ENCODE measurements at places on chromosomes 7 and 10. TPM values are rescaled to one million over a fixed set of nuclear protein-coding genes. Genes with fewer than 3 reads are reported as not detected.

DNA sequence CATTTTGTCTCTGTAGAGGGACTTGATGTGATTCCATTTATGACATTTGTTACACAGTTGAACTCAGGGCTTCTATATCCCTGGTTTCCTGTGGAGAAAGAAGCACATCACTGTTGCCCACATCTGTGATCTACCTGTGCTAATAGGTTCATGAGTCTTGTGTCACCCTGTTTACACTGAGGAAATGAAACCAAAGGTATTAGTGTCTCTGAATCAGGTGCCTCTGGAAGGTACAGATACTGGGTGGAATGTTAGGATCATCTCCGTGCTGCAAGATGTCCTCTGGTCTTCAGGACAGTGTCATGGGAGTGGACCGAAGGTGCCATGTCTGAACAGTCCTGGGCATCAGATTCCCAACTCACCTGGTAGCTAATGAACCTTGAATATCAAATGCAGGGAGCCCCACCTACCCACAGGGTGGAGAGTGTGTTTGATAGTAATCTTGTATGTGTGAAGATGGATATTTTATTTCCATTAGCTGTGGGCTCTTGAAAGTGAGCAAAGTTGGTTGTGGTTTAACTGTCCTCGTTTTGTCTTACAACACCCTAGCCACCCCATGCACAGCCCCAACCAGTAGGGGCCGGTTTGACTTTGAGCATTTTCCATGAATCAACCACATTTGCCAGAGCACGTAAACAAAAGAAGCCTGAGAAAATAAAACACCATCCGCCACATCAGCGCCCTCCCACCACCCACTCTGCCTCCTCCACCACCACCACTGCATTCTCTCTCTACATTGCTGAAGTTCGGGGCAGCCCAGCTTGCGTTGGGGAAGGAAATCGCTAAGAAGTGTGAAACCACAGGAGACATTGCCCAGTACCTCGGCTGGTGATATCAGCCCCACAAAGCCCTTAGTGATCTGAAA is 40.7 kb downstream of the TARP start:
- peaks cover 33% of the 10 kb centered on the region for H3K36me3 ChIP-seq
- H3K27ac ChIP-seq, result peak overlapping the region; percentile 92
- H3K27me3 ChIP-seq, result no peaks in the 10 kb centered on the region
- H3K4me1 ChIP-seq, result peaks cover 63% of the 10 kb centered on the region
- peak overlapping the region; percentile 74 for H3K4me3 ChIP-seq

GRCh38 chr7:126303926-126304325 is 948.8 kb downstream of the GRM8 start:
- no peaks in the 10 kb centered on the region for H3K27me3 ChIP-seq
- H3K4me1 ChIP-seq, result no peaks in the 10 kb centered on the region
- H3K4me3 ChIP-seq, result no peak overlapping the region
- no peak overlapping the region for H3K27ac ChIP-seq
- no peak for DNase-seq

DNA sequence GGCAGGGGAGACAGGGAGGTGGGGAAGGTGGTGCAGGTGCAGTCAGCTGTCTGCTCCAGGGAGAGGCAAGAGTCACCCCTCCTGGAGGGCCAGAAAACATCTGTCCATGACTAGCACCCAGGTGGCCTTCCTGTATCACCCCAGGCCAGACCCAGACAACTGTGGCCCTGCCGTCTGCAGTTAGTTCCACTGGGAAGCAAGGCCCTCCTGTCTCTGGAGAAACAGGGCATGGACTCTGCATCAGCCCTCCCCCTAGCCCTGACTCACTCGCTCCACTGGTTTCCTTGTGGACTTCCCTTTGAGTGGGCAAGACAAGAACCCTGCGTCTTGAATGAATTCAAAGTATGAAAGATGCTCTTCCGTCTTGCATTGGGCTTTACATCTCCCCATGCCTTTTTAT is 12.6 kb downstream of the TBATA start:
- no peak overlapping the region for H3K27ac ChIP-seq
- no peak for DNase-seq
- no peak overlapping the region for H3K4me3 ChIP-seq
- peaks cover 4% of the 10 kb centered on the region for H3K27me3 ChIP-seq
- H3K4me1 ChIP-seq, result no peaks in the 10 kb centered on the region

Gene MEOX2
- total RNA-seq, result not detected

DNA sequence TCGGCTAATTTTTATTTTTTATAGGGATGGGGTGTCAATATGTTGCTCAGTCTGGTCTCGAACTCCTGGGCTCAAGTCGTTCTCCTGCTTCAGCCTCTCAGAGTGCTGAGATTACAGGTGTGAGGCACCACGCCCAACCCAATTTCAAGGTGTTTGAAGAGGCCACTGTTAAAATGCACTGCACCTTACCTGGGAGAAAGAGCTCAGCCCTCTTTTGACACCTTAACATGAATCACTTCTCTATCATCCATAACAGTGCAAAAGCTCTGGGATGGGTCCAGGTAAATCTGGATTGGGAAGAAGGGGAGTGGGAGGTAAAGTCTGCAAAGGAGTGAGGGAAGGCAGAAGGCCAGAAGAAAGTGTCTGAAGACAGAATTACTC is 557 bp upstream of the ZNF282 start:
- H3K4me1 ChIP-seq, result peaks cover 29% of the 10 kb centered on the region
- H3K27ac ChIP-seq, result peak overlapping the region; percentile 34
- peak overlapping the region; percentile 85 for H3K4me3 ChIP-seq
- peaks cover 10% of the 10 kb centered on the region for H3K36me3 ChIP-seq

Gene DPCD
- total RNA-seq, result 4.0 TPM

Gene MYL10
- not detected for total RNA-seq

GRCh38 chr7:75900617-75901315 is 14.2 kb upstream of the POR start:
- H3K27ac ChIP-seq, result no peak overlapping the region
- H3K36me3 ChIP-seq, result no peaks in the 10 kb centered on the region
- no peak for DNase-seq
- no peak overlapping the region for H3K4me3 ChIP-seq

- peaks cover 6% of the 10 kb centered on the region for H3K27me3 ChIP-seq
- H3K36me3 ChIP-seq, result no peaks in the 10 kb centered on the region
- peaks cover 22% of the 10 kb centered on the region for H3K4me1 ChIP-seq
- no peak for DNase-seq
These were observed 21.5 kb upstream of the PDLIM1 start for GRCh38 chr10:95312257-95312656.

Gene ADCYAP1R1
- not detected for total RNA-seq

Gene TFPI2
- total RNA-seq, result not detected

Gene MRLN
- not detected for total RNA-seq

- no peaks in the 10 kb centered on the region for H3K4me1 ChIP-seq
- no peaks in the 10 kb centered on the region for H3K36me3 ChIP-seq
- no peak overlapping the region for H3K27ac ChIP-seq
- no peak for DNase-seq
- peaks cover 6% of the 10 kb centered on the region for H3K27me3 ChIP-seq
These were observed 73.9 kb upstream of the VIPR2 start for GRCh38 chr7:159218607-159219006.

Gene GTF2IRD1
- 0.34 TPM for total RNA-seq

Gene APBB1IP
- 81.1 TPM for total RNA-seq

DNA sequence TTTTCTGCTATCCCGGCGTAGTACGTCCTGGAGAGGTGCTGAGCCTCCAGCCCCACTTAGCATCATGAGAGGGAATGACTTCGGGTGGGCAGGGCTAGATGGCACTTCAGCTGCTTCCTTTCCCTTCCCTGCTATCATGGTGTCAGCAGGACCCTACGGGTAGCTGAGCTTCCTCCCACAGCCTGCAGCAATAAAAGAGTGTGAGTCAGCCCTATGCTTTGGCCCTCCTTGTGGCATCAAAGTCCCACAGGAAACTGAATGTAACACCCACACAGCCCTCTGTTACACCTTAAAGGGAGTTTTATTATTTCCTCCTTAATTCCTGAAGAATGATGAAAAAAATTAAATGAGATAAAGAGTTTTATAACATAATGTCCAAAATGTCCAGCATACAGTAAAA is 458.1 kb downstream of the RPS24 start:
- DNase-seq, result no peak
- H3K27ac ChIP-seq, result no peak overlapping the region
- H3K36me3 ChIP-seq, result no peaks in the 10 kb centered on the region
- H3K27me3 ChIP-seq, result peaks cover 38% of the 10 kb centered on the region
- H3K4me3 ChIP-seq, result no peak overlapping the region
- peaks cover 6% of the 10 kb centered on the region for H3K4me1 ChIP-seq

DNA sequence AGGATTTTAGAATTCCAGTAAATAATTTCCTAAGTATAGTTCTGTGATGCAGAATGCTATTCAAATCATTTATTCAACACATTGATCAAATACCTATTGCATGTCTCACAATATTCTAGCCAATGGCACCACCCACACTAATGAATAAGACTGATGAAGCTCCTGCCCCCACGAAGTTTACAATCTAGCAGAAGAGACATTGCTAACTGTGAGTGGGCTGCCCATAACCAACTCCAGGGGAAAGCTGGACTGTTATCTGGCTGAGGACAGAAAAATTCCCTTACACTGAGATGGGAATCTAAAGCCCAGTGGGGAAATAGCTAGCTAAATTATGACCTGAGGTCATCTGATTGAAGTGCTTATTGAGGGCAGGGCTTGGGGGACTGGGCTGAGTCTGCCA is 128.8 kb upstream of the LYZL2 start:
- H3K27me3 ChIP-seq, result peaks cover 3% of the 10 kb centered on the region
- H3K36me3 ChIP-seq, result peaks cover 3% of the 10 kb centered on the region
- no peak overlapping the region for H3K27ac ChIP-seq
- no peaks in the 10 kb centered on the region for H3K4me1 ChIP-seq

GRCh38 chr7:35781767-35782515 is 18.9 kb upstream of the SEPTIN7 start:
- H3K27ac ChIP-seq, result no peak overlapping the region
- no peak overlapping the region for H3K4me3 ChIP-seq
- no peaks in the 10 kb centered on the region for H3K4me1 ChIP-seq
- no peak for DNase-seq
- peaks cover 2% of the 10 kb centered on the region for H3K27me3 ChIP-seq

Gene CPN1
- not detected for total RNA-seq

Gene NANOS1
- total RNA-seq, result 0.55 TPM

GRCh38 chr10:20407357-20407756 is 489.8 kb downstream of the NEBL start:
- no peak overlapping the region for H3K4me3 ChIP-seq
- H3K36me3 ChIP-seq, result no peaks in the 10 kb centered on the region

Gene PRKCQ
- total RNA-seq, result 61.8 TPM

GRCh38 chr7:142280263-142280662 is 22.4 kb upstream of the PRSS58 start:
- no peaks in the 10 kb centered on the region for H3K36me3 ChIP-seq
- H3K27me3 ChIP-seq, result peaks cover 42% of the 10 kb centered on the region
- no peaks in the 10 kb centered on the region for H3K4me1 ChIP-seq
- H3K4me3 ChIP-seq, result no peak overlapping the region

DNA sequence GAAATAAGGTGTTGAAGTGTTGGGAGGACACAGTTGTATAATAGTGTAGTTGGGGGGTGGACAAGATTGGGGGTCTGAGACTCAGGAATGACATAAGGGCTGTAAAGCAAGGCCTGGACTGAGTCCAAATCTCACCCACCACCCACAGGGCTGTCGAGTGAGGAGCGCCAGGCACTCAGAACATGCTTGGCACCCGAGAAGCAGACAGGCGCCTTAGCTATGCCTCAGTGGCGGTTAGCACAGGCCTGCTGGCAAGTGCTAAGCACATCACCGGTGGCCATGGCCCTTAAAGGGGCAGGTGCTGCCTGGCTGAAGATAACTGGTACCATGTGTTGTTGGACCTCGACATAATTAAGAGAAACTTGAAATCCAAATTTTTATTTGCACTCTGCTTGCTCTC is 90.7 kb downstream of the COL13A1 start:
- H3K27ac ChIP-seq, result no peak overlapping the region

Gene CCDC172
- total RNA-seq, result not detected

DNA sequence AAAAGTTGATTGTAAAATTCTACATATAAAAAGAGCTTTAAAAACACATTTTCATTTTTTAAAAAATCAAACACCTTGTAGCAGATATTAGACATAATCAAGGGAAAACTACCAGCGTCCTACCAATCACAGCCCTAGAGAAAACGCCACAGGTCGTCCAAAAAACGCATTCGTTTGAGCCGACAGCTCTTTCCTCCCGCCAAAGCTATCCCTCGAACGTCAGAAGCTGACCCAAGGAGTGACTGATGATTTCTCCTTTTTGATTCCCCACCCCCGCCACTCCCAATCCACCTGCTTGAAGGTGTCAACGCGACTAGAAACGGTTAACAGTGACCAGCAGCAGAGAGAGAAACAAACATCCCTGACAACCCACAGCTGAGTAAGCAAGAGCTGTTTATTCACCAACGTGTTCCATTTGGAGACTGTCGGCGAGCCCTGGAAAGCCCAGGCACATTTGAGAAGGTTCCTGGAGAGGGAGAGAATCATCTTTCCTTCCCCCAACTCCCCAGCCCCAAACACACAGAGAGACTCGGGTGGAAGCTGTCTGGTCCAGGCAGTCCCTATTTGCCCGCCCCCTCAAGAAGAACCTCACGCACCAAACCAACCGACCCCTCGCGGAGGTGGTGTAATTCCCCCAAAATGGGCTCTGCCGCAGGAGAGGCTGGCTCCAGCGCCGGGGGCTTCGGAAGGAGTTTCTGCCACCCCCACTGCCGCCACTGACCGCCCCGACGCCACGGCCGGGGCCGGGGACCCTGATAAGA is 622 bp downstream of the CPEB3 start:
- H3K27me3 ChIP-seq, result no peaks in the 10 kb centered on the region
- peak overlapping the region; percentile 84 for H3K27ac ChIP-seq
- peaks cover 25% of the 10 kb centered on the region for H3K4me1 ChIP-seq
- peak overlapping the region; percentile 98 for H3K4me3 ChIP-seq
- H3K36me3 ChIP-seq, result peaks cover 10% of the 10 kb centered on the region
- no peak for DNase-seq

Gene ADAMTS14
- not detected for total RNA-seq

Gene CFAP43
- total RNA-seq, result 0.25 TPM

DNA sequence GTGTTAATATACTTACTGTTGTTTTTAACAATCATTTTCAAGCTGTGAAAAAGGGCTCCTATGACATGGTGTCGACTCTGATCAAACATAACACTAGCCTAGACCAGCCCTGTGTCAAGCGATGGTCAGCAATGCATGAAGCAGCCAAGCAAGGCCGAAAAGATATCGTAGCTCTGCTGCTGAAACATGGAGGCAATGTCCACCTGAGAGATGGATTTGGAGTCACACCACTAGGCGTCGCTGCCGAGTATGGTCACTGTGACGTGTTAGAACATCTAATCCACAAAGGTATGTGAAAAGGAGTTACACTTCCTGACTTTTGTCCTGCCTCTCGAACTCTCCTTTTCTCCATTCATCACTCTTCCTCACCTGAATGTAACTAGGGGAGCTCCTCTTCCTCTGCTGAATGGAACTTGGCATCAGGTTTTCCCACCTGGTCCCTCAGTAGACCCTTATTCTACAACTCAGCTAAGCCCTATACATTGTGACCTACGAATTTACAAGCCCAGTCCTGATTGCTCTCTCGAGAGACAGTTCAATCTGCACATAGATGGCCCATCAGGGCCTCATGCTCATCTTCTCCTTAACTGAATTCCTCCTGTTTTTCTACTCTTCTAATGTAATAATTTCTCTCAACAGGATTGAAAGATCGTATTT is 23.0 kb downstream of the ASB15 start:
- no peaks in the 10 kb centered on the region for H3K36me3 ChIP-seq
- no peak overlapping the region for H3K27ac ChIP-seq
- H3K27me3 ChIP-seq, result peaks cover 5% of the 10 kb centered on the region
- peaks cover 3% of the 10 kb centered on the region for H3K4me1 ChIP-seq
- no peak overlapping the region for H3K4me3 ChIP-seq
- DNase-seq, result peak; percentile 75
